ENCODE measurements at places on chromosomes 5 and 9.

DNA sequence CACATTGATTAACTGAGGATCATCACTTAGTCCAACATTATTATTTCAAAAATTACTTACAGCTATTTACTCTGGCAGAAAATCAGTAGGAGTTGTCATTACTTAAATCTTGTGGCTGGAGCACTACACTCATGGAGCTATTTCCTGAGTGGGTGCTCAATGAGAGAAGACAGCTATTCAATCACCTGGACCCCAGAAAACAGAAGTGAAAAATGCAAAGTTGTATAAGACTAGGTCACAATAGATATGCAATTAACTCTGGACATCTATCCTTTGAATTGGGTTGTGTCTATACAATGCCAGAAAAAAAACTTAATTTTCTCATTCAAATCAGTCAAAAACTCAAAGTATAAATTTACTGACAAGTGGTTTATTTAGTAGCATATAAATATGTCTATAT lies 340.9 kb downstream of the EFNA5 start:
- no peak for DNase-seq

- DNase-seq, result no peak
These were observed 110.1 kb upstream of the MAP3K1 start for GRCh38 chr5:56705217-56705616.

DNA sequence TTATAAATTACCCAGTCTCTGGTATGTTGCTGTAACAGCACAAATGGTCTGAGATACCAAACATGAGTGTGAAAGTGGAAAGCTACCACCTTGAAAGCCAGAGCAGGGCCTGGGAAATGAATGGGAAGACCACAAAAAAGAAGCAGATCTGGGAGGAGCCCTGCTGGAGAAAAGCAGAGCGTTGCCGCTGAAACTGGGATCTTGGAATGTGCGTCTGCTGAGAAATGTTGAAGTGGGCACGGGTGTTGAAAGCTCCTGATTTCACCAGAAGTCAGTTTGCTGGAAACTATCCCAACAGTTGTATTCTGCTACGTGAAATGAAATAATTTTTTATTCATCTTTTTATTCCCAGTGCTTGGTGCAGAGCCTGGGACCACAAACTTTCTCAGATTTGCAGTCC lies 40.0 kb downstream of the NUDT12 start:
- no peak for DNase-seq

DNA sequence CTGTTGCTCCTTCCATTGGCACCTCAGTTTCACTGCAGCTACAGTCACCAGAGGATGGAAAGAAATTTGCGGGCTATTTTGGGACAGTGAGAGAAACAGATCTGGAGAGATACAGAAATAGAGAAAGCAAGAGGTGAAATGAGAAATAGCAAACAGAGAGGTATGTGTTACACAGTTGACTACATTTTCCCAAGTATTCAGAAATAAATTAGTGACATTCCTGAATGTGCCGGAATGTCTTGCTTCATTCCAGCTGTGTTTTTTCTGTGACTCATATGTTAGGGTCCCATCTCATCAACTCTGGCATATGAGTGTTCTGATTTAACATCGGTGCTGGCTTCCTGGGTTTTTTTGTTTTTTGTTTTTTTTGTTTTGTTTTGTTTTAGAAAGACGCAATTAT lies 63.8 kb upstream of the ZNF462 start:
- no peak for DNase-seq
